ENCODE measurements at places on chromosomes 5 and 9.

DNA sequence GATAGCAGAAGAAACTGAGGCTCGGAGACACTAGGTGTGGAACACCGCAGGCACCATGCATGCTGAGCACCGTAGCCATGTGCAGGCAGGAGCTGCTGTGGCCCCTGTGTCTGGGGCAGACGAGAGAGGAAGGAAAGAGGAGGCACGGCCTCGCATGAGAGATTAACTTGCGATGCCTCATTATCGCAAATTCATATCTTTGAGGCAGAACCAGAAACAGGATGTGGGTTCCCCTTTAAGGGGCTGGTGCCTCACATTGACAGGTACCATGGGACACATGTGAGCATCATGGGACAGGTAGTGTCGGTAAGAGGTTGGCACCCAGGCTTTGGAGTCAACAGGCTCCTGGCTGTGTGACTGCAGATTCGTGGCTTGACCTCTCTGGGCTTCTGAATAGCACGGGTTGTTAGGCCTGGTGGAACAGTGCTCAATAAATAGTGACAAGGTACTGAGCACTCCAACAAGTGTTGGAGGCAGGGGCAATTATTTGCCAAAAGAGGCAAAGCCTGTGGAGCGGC is 40.8 kb downstream of the NAIF1 start:
- DNase-seq, result no peak

GRCh38 chr5:27489701-27490100 is 451.3 kb upstream of the CDH9 start:
- DNase-seq, result no peak

DNA sequence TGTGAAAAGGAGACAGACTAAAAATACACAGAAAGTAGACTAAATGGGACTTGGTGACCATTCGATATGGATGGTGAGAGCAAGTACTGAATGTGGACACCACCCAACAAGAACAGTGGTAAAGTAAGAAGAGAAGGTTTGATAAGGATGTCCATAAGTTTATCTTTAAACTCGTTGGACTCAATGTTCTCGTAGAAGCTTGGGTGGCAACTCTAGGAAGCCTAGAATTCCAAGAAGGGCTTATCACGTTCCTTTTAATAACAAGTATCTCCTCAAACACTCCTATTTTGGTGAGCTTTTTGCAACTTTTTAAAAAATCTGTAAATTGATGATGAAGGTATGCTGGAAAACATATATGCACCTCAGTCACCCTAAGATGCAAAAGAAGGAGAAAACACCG is 108.6 kb upstream of the CDH6 start:
- no peak for DNase-seq

GRCh38 chr5:569868-570361 is 42.2 kb upstream of the CEP72 start:
- no peak for DNase-seq

GRCh38 chr5:79590396-79590999 is 21.7 kb upstream of the TENT2 start:
- DNase-seq, result no peak

- no peak for DNase-seq
Measured at GRCh38 chr9:114166103-114166470, 10.8 kb downstream of the COL27A1 start.

DNA sequence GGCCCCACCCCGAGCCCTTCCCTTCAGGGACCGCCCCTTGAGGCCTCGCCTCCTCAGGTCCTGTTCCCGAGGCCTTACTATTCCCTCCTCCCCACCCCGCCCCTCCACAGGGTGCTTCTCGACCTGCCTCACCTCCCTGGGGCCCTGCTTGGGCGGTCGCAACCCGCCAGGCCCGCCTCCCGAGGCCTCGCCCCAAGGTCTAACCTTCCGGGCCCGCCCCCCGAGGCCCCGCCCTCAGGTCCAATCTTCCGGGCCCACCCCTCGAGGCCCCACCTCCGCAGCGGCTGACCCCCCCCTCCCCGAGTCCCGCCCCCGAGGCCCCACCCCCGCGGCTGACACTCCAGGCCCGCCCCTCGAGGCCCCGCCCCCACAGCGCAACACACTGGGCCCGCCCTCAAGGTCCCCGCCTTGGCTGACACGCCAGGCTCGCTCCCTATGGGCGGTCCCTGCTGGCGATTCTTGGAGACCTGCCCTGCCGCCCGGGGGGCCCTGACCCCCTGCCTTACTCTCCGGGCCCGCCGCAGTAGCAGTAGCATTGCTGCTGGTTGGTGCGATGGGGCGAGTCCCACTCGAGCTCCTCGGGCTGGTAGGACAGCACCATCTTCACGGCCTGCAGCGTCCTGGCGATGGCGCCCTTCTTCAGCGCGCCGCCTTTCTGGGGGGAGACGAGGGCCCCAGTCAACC is 8.2 kb downstream of the PHF19 start:
- peak; percentile 78 for DNase-seq

DNA sequence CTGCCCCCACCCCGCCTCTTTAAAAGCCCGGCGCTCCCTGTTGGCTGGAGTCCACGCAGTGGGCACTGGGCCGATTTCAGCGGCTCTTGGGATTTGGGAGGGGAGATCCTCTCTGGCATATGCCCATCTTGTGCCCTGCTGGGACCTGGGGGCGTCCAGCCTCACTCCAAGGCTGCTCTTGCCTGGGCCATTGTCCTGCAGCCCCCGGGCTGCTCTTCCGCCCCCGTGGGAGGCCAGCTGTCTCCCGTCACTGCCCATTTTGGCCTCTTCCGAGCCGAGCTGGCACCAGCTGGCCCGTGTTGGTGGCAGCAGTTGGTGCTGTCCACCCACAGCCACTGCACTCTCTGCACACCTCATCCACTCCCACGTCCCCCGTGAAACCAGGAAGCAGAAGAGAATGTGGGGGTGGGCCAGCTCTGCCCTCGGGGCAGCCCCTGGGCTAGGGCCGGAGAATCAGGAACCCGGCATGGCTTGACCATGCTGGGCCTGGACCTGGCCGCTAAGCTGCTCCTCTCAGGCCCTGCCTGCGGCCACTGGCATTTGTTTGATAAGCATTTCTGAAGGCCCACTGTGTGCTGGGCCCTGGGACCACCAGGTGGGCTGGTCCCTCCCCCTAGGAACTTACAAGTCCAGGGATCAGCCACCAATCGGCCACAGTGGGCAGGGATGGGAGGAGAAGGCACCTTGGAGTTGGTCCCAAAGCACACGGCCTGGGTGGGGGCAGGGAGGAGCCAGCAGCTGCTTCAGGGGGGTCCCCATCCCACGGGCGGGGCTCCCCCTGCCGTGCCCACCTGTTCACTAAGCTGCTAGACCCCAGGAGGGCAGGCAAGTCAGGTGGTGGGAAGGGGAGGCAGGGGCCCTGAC is 2.2 kb downstream of the C8G start:
- no peak for DNase-seq

- DNase-seq, result no peak
Measured at GRCh38 chr9:33306037-33306436, 15.7 kb downstream of the NFX1 start.

- no peak for DNase-seq
Measured at GRCh38 chr9:33297432-33297831, 7.1 kb downstream of the NFX1 start.

- DNase-seq, result no peak
Measured at GRCh38 chr5:173512637-173513435, 103.6 kb downstream of the BOD1 start.

GRCh38 chr9:6305954-6306563 is 22.1 kb upstream of the TPD52L3 start:
- no peak for DNase-seq

- no peak for DNase-seq
Measured at GRCh38 chr5:152335461-152335860, 69.6 kb downstream of the NMUR2 start.

- no peak for DNase-seq
Measured at GRCh38 chr9:109278216-109278615, 42.6 kb downstream of the EPB41L4B start.

GRCh38 chr9:124011460-124012301 is at the start of gene LHX2:
Gene LHX2 (plus strand): TSS chr9:124011768. CDS start chr9:124012349, 581 bp downstream.
- peak; percentile 95 for DNase-seq

DNA sequence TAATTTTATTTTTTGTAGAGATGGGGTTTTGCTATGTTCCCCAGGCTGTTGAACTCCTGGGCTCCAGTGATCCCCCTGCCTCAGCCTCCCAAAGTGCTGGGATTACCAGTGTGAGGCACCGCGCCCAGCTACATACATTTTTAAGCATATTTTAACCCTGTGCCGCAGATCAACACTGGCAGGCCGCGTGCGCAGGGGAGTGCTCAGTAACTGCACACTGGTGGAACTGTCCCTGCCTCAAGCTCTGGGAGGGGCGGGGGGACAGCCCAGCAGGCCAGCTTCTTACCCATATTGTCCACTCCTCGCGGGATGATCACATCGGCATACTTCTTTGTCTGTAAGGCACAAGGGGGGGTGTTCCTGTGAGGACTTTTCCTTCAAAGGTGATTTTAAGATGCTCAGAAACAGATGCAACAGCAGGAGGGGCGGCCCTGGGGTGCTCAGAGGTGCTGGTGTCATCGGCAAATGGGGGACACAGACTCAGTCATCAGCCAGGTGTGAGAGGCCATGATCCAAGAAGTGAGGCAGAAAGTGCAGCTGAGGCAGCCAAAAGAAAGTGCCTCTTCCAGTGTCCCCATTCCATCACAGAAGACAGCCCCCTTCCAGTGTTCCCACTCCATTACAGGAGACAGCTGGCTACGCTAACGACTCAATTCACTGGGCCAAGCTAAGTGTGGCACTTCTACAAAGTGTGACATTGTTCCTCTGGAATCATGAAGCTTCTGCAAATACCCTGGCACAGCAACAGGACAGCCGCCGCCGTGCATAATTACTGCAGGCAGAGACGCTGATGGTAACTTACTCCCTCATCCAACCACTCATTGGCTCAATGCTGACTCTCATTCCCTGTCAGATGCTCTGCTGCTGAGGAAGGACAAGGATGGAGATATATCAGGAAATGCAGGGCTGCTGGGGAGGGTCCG is 5.2 kb downstream of the UCK1 start:
- no peak for DNase-seq

DNA sequence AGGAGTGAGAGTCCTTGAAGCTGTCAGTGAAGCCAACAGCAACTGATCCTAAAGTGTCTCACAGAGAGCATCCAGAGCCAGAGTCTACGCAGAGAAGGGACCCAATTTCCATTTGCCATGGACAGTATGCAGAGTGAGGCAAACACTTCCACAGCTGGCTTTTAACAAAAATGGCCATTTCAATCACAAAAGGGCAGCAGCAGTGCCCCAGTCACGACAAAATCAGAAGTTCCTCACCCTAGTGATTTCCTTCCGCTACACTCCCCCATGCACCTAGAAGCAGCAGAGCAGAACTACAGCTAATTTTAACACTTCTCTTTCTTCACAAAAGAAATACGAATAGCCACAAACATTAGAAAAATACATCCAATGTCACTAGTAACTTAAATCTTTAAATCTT is 27.9 kb downstream of the FBXW11 start:
- no peak for DNase-seq

DNA sequence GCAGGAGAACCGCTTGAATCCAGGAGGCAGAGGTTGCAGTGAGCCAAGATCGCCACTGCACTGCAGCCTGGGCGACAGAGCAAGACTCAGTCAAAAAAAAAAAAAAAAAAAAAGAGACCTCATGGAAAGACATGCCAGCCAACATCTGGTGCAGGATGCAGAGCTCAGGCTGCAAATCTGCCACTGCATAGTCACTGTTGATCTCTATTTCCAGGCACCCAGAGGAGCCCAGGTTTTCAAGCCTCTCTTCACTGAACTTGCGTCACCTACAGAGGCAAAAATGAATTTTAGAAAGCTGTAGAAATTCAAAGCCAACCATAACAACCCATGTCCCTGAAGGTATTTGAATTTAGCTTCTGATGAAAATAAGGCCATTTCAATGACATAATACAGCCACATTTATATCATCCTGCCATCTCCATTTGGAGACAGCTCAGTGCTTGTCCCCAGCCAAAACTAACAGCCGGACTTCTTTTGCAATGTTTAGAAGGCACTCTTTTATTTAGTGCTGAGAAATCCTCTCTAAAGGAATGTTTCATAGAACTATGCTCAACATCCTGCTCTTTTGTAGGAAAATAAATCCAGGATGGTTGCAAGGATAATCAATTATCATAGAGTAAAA is 113.3 kb downstream of the SNX18 start:
- DNase-seq, result no peak

DNA sequence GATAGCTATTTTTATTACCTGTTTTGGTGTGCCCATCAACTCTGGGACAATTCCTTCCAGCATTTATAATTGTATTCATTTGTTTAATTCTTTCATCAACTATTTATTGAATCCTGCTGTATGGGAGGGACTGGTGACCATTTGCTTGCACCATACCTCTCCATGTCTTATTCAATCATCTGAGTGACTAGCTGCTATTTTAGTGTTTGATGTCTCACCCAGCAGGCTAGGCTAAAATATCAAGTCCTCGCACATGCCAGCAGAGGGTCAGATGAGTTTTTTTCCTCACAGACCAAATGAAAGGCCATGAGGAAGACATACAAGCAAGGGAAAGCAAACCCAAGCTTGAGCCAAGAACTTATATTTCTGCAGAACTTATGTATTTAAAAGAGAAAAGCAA is 63.9 kb downstream of the CETN3 start:
- DNase-seq, result no peak

DNA sequence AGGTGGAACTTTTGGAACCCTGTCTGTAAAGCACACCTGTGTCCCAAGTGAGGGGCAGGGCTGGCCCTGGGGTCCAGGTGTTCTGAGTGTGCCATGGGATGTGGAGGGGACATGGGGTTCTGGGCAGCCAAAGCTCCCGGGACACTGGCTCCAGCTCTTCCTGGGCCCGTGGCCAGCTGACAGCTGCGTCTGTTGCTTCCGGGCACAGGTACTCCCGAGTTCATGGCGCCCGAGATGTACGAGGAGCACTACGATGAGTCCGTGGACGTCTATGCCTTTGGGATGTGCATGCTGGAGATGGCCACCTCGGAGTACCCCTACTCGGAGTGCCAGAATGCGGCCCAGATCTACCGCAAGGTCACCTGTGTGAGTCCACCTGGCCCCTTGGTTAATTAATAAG is 50.7 kb downstream of the WNK2 start:
- DNase-seq, result no peak

- no peak for DNase-seq
Measured at GRCh38 chr9:28064241-28064815, 491.0 kb upstream of the C9orf72 start.

DNA sequence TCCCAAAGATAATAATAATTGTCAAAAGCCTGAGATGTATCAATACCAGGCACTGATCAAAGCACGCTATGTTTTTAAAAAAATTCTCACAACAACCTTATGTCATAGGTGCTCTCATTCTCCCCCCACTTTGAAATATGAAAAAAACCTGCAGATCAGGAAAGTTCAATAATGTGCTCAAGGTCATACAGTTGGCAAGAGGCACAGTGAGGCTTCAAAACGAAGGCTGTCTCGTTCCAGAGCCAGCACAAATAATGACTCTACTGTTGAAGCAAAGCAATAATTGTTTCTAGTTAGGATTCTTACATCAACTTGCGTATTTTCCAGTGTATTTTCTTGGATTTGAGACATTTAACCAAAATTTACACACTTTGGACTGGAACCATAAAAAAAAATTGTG is 88.3 kb downstream of the RAB3C start:
- DNase-seq, result no peak

Data from SW 1271 (cell line).